ENCODE measurements at places on chromosomes 6 and 20.

GRCh38 chr20:52083627-52084232, 107.8 kb downstream of the ZFP64 start:
- DNase-seq, result peak; percentile 48

GRCh38 chr6:47852727-47853126, 70.9 kb downstream of the OPN5 start:
- DNase-seq, result no peak

DNA sequence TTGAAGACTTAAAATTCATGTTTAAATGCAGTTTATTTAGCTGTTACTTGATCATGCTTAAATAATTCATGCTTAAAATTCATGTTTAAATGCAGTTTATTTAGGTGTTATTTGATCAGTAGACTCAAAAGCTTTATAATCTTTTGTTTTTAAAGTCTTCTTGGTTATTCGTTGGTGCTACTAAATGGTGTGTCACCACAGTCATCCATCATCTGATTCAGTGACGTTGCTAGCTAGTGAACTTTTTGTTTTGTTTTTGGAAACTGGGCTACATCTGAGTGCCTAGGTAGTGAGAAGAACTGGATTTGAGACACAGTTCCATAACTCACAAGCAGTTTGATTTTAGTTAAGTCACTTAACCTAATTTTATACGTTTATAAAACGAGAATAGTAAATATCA, 20.9 kb downstream of the SCAF8 start:
- no peak for DNase-seq

DNA sequence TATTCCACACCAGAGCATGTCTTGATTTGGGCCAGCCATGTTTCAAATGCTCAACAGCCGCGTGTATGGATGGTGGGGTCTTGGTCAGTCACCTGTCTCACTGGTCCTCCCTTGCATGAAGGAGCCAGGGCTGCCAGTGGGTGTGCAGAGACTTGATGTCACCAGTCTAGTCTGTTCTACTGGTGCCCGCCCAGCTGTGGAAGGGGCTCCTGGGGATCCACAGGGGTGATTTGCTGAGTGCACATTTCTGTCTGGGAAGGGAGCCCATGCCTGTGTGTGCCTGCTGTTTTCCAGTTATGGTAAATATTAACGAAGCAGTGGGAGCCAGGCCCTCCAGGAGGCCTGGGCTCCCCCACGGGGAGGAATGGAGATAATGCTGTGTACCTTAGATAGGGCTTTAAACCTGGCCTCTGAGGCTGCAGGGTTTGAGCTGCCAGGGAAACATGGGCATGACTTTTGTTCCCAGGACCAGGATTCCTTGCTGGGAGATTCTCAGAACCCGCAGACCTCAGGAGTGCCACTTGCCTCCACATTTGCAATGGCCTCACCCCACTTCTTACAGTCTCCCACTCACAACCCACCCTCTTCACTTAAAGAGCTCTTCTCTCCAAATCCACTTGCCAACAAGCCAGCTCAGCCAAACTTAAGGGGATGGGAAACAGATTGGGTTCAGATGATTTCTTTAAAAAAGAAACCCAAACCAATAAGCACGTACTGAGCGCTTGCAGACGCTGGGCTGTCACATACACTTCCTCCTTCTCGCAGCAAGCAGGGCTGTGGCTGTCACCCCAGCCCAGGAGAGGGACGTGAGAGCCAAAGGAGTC, 54.1 kb downstream of the VEGFA start:
- no peak for DNase-seq

DNA sequence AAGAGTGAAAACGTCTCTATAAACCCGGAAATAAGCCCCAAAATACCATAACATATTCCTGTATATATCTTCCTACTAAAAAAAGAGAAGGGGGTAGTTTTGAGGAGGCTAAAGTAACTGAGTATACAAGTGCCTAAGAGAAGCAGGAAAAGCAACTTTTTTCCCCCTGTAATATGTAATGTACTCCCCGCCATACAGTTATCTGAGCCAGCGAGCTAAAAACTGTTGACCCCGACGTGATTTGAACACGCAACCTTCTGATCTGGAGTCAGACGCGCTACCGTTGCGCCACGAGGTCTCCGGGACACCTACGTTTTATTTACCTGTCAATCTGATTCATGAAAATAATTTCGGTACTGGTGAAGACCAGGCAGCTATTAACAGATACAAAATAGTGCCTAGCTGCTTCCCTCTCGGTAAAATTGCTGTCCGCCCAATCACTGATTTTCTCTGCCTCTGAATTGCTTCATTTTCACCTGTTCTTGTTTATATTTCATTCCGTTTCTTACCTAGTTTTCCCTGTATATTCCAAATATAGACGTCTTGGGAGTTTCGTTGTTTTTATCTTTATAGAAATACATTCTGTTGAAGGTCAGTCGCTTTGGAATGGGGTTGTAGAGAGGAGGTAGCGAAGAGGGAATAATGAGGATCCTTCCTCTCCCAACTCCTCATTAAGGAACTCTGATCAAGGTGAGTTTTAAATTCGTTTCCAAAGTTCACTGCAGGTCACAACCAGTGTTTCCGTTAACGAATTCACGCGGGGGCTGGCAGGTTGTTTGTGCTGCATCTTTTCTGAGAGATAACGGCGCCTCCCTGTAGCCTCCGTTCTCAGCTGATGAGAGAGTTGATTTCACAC, 33.6 kb upstream of the BTN3A2 start:
- DNase-seq, result peak; percentile 65

DNA sequence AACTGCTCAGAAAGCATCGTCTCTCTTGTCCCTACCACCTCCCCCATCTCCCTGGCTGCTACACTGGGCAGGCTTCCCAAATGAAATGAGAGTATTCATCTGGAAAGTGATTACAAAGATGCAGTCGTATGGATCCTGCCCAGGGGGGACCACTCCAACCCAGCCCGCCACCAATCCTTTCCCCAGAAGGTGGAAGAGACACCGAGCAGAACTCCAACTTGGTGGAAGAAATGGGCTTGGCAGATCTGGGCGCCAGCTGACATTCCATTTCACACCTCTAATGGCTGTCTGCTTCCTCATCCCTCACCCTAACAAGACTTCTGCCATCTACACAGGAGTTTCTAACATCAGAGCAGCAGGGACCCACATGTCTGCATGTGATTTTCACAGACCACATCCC, 12.7 kb downstream of the PKHD1 start:
- no peak for DNase-seq

DNA sequence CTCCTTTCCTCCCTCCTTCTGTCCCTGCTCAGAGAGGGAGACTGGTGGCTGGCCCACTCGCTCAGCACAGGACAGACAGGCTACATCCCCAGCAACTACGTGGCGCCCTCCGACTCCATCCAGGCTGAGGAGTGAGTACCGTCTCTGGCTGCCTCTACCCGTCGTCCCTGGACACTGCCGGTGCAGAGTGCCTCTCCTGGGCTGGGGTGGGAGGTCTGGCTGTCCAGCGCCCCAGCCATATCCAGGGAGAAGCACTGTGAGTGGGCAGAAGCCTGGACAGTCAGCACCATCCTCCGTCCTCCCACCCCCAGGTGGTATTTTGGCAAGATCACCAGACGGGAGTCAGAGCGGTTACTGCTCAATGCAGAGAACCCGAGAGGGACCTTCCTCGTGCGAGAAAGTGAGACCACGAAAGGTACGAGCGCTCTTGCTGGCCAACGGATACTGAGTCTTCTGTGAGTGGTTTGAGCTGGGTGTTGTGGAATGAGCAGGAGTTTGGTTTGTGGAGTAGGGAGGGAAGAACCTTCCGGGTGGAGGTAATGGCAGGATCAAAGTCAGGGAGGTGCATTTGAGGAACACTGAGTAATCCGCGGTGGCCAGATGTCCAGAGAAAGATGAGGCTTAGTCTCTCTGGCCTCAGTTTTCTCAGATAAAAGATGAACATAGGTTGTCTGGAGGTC, 48.1 kb downstream of the SRC start:
- DNase-seq, result no peak

DNA sequence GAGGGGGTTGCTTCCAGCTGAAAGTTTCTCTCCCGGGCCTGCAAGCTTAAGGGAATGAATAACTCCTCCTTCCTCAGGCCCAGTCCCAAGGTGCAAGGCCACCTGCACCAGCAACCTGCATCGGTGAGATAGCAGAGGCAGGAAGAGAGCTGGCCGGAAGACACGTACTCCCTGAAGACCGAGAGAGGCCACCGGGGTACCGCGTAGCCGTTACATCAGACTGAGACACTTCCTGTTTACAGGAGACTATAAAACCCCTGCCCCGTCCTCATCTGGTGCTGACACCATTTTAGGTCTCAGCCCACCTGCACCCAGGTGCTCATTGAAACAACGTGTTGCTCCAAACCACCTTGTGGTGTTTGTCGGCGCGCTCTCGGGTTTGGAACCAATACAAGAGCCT, 60.5 kb upstream of the PRND start:
- DNase-seq, result no peak

All from PC-9 (cell line).